Stimulated activated CD4-positive, alpha-beta T cell treated with anti-CD3 and anti-CD28 coated beads, Interleukin-4, amount 100 ng/mL, for 1 hour (primary cell): ENCODE measurements at places on chromosomes 3 and 15.

- DNase-seq: no peak
These were observed 592.1 kb downstream of the SI start for GRCh38 chr3:164486150-164486549.

DNA sequence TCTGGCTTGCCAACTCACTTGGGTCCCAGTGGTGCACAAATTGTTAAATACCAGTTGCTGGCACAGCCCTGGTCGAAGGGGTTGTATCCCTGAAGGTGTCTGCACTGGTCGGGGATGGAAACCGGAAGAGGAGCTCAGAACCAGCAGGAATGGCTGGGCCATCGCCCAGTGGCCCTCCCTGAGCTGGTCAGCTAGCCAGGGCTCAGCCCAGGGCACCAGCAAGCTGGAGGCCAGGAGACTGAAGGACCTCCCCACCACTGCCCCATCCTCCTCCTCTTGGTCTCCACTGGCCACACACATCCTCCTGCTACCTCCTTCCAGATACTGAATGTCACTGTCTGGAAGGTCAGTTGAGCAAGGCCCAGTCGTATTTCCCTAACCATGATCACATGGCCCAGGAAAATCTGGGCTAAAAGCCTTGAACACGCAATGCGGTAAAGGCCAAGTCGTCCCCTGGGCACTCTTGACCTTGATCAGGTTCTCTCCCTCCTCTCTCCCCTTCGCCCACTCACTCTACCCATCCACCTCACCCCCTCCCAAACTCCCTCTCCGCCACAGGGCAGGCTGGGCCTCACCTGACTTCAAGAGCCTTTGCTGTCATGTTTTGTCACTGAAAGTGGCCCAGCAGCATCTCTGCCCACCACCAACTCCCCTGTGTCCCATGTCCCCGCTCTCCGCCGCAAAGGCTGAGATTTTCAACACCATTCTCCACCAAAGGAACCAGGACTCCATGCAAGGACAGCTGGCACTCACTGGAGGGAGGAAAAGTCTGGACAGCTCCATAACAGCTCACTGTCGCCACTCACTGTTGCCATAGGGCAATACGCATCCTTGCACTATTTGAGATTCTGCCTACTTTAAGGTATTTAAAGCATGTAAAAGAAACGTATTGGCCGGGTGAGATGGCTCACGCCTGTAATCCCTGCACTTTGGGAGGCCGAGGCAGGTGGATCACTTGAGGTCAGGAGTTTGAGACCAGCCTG lies 12.1 kb downstream of the ZDHHC19 start:
- no peak for DNase-seq

GRCh38 chr15:70236341-70237086 lies 138.8 kb upstream of the TLE3 start:
- DNase-seq: no peak

GRCh38 chr3:195001261-195001660 lies 269.7 kb downstream of the XXYLT1 start:
- no peak for DNase-seq

- DNase-seq: no peak
These were observed 1.5 kb downstream of the SLITRK3 start for GRCh38 chr3:165194511-165195240.

DNA sequence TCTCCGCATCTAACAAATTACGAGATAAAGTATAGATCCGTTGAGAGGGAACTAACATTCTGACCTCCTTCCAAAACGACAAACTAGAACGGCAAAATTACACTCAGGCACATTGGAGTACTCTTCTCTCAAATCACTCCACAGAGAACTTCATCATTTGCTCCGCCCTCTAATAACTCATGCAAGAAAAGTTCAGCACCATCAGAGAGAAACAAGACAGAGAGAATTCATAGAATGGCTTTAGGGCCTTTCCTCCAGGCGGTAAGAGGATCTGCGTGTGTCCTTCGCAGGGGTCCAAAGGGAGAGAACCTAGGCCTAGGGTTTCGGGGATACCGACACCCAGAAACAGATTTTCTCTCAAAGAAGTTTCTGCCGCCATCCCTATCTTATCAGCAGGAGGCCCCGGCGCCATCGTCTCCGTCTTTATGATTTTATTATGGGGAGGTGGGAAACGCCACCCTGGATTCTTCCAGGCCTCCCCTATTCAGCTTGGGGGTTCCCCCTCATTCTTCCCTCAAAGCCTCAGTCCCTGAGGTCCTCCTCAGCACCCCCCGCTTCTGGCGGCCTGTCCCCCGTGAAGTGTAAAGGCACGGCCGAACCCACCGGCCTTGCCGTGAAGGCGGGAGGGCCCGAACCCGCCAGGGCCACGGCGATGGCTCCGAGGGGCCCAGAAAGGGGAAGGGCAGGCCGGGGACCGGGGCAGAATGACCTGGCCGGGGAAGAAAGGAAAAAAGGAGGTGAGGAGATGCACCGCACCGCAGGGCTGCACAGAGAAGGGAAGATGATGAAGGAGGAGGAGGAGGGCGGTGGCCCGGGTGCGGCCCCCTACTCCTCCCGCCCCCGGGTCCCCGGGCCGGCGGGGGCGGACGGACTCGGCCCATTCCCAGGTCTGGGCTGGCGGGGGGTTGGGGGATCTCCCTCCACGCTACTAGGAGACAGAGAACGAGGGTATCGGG lies 768 bp downstream of the UBXN7 start:
- DNase-seq: peak; percentile 15

GRCh38 chr15:96268442-96269204 lies 61.9 kb upstream of the NR2F2 start:
- no peak for DNase-seq

GRCh38 chr3:115804200-115804599 lies 180.9 kb downstream of the GAP43 start:
- DNase-seq: no peak

DNA sequence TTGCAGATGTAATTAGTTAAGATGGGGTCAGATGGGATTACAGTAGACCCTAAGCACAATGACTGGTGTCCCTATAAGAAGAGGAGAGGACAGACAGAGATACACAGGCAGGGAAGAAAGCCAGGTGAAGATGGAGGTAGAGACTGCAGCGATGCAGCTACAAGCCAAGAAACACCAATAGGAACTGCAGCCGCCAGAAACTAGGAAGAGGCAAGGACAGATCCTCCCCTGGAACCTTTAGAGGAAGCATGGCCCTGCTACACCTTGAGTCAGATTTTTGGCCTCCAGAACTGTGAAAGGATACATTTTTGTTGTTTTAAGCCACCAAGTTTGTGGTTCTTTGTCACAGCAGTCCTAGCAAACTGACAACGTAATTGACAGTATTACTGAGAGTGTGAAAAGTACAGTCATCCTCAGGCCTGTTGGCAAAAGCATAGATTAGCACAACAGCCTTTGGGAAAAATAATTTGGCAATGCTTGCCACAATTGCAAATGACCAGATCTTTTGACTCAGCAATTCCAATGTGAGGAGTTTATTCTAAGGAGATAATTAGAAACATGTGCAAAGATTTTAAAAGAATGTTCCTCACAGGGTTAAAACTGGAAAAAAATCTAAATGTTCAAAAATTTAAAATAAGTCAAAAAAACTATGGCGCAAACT lies 82.6 kb upstream of the TJP1 start:
- no peak for DNase-seq

DNA sequence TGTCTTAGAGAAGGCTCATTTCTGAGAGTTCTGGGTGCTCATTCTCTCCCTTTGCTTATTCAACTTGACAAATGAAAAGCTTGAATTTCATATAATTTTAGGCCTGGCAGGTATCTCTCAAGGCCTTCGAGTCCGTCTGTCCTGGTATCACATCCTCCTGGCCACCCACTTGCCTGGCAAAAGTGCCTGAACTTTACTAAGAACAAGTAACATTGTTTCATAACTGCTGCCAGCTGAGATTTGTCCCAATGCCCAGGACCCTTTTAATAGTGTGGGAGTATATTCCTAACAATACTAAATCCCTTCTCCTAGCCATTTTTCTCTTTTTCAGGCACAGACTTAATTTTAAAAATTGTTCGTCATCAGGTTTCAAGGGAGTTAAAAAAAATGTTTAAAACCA lies 18.1 kb downstream of the LARP6 start:
- DNase-seq: no peak

- DNase-seq: no peak
These were observed 6.4 kb downstream of the C3orf52 start for GRCh38 chr3:112092496-112093179.

- DNase-seq: no peak
These were observed 36.4 kb upstream of the ATP2C1 start for GRCh38 chr3:130857336-130858026.

GRCh38 chr15:40844696-40845030 lies 815 bp downstream of the SPINT1 start:
- peak; percentile 43 for DNase-seq

DNA sequence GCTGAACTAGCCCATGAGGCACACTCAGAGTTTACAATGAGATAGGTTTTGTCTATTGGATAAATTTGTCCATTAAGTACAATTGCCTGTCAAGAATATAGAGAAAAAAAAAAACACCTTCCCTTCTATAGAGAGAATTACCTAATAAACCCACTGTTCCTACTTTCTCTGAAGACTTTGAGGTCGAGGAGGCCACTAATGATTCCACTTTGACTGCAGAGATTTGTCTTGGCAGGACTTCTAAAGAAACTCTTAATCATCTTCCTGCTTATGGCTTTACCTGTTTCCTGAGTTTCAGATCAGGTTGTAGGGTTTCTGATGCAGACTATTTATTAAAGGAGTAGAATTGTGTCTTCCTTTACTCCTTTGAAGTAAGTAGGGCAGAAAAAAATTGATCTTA lies 342.4 kb upstream of the KCNMB2 start:
- no peak for DNase-seq

GRCh38 chr15:68352401-68353062 lies 75.0 kb downstream of the FEM1B start:
- DNase-seq: peak; percentile 40

GRCh38 chr15:71146580-71146982 lies 31.3 kb downstream of the THSD4 start:
- no peak for DNase-seq

- no peak for DNase-seq
These were observed 346.1 kb downstream of the ZIC1 start for GRCh38 chr3:147755310-147755709.

DNA sequence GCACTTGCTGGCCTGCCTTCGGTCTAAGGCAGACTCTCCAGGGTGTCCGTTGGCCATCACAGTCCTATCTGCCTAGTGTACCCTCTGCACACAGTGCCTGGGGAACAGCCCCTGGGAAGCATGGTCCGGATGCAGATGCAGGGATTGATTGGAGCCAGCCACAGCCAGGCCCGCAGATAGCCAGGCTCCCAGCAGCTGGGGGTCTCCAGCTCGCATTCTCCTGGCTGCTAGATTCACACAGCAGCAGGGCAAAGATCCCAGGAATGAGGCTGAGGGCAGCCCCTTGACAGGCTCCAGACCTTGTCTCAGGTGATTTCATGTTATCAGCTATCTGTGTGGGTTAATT lies 41.4 kb downstream of the IRAK2 start:
- DNase-seq: no peak

DNA sequence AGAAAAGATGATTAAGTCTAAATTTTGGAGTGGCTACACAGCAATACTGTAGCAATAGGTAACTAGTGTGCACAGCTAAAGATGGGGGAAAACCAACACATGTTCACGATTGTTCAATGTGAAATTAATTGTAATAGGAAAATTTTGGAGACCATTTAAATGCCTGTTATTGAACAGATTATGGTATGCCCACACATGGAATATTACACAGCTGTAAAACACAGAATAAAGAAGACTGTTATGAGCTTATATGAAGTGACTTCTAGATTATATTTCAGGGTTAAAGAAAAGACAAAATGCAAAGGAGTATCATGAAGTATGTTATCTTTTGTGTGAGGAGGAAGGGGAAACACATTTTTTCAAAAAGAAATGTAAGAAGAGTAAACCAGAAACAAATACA lies 43.8 kb downstream of the SPINK8 start:
- DNase-seq: no peak

- DNase-seq: no peak
These were observed 37.8 kb upstream of the GOLGA6L2 start for GRCh38 chr15:23484870-23485269.
